Activated CD8-positive, alpha-beta memory T cell treated with anti-CD3 and anti-CD28 coated beads, Interleukin-2, amount 50 U/mL, for 4 hours (primary cell): ENCODE measurements at places on chromosomes 12 and 14.

GRCh38 chr12:38911611-38912010, 6.2 kb upstream of the CPNE8 start:
- DNase-seq = no peak

DNA sequence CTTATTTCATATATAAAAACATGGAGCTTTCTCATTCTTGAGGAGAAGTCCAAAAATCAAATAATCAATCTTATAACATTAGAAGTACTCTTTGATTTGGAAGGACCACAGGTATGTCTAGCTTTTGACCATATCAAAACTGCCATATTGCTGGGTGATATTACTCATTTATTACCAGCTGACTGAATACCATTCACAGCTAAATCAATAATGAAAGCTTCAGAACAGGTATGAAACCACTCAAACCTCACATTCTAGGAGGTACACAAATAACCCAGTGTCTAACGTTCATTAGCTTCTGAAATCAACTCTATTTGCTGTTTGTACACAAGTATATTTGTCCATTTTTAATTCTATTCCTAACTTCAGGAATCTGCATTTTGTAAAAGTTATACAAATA, 16.8 kb upstream of the CCDC91 start:
- no peak for DNase-seq

GRCh38 chr14:88518592-88519512, 36.0 kb downstream of the PTPN21 start:
- DNase-seq = no peak

- no peak for DNase-seq
Measured at GRCh38 chr12:111645433-111645832, 40.3 kb downstream of the BRAP start.

GRCh38 chr12:33639975-33640374, 200.4 kb upstream of the SYT10 start:
- DNase-seq = no peak

- DNase-seq = no peak
Measured at GRCh38 chr12:124026755-124027745, 54.0 kb downstream of the ZNF664 start.

DNA sequence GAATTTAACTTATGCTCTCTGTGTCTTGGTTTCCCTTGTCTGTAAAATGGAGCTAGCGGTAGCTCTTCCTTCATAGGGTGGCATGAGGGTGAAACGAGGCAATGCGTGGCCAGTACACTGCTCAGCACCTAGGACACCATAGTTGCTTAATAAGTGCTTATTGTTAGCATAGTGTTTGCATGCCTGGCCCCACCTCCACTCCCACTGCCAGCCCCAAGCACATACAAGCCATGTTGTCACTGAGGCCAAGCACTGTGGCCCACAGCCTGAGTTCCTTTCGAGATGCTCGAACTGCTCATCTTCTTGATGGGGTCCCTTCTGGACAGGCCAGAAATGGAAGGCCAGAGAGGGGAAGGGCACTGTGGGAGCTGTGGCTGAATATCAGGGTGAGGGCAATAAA, 839 bp downstream of the FICD start:
- no peak for DNase-seq

DNA sequence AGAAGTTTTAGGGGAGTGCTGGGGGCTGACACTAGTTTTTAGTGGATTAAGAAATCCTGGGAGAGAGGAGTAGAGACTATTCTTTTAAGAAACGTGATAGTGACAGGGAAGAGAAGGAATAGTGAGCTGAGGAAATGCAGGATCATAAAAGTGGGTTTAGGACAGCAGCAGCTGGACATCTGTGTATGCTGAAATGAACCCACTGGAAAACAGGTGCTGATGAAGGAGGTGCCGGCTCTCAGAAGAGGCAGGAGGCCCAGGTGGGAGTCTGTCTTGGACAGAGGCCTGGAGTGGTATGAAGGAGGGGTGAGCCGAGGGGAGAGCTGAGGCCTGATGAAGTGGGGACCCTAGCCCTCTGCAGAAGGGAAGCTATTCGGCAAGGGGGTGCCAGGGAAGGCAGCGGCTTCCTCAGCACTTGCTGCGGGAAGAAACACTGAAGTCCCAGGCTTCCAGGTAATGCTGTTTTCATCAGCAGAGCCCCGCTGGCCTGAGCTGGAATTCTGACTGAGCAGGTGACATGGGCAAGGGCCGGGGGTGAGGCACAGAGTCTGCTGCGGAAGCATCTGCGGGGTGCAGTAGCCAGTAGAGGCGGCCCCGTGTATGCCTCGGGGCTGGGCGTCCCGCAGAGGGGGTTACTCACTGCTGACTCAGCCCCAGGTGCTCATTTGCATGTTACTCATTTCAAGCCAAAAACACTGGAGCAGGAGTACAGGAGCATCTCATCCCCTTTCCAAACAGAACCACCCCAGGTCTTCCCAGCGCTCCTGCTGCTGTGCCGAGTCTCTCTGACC, 89.7 kb downstream of the TMCC3 start:
- DNase-seq = no peak

- DNase-seq = no peak
Measured at GRCh38 chr14:24232645-24233537, at the start of gene GMPR2. Gene GMPR2 (plus strand): TSS chr14:24232929. CDS start chr14:24233254, 325 bp downstream.

DNA sequence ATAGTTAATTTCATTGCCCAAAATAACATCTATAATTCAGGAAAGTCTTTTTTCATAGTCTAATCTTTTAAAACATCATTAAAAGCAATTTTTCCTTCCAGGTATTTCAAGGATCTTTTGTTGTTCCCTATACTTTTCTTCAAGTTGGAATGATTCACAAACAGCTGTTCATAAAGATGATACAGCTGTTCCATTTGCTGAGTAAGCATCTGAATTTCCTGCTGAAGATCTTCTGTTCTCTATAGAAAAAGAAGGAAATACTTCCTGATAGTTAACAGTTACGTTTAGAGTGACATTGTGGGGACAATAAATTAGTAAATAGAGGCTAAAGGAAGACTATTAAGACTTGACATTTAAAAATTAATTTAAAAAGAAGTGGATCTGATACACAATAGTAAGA, 30.3 kb upstream of the ESR2 start:
- DNase-seq = no peak

DNA sequence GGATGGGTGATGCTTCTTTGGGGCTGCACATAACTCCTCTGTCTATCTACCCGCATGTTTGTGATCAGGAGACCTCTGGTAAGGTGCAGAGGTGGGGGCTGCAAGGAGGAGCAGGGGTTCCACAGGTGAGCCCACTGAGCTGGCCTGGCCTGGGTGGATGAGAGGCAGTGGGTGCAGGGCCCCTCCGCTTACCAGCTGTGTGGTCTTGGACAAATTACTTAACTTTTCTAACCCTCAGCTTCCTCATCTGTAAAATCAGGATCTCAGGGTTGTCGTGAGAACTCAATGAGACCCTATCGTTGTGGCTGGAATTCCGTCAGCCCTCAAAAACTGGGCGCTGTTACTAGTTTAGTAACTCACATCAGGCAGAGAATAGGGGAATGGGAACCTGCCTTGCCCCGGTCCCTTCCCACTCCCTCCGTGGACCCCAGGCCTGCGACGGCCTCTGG, 7.5 kb downstream of the PTPN6 start:
- no peak for DNase-seq

DNA sequence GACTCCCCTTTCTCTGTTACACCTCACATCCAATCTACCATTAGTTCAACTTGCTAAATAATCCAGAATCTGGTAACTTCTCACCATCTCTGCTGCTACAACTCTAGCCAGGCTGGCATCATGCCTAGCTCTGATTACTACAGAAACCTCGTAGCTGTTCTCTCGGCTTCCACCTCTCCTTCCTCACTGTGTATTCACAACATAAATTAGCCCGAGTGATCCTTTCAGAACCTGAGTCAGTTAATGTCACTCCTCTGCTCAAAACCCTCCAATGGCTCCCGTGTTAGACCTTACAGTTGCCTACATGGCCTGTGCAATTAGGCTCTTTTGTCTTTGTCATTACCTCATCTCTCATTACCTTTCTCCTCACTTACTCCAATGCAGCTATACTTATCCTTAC, 139.4 kb downstream of the PDE3A start:
- DNase-seq = no peak

DNA sequence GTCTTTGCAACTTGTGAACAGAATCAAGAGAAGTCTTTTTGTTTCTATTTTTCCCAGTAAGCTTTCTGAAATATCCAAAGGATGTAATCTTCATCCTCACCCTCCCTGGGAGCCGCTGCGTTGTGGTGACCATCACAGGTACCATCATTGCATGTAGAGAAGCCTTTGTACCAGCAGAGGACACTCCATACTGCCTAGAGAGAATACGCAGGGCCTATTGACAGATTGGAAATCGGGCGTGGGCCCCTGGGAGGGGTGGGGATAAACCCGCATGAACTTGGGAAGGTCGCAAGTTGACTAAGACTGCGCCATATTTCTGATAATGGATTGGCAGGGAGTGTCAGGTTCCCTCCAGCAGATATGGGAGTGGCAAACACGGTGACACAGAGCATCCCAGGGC, 12.7 kb downstream of the KRT1 start:
- no peak for DNase-seq

- no peak for DNase-seq
Measured at GRCh38 chr12:104680491-104680890, 223.7 kb downstream of the CHST11 start.

DNA sequence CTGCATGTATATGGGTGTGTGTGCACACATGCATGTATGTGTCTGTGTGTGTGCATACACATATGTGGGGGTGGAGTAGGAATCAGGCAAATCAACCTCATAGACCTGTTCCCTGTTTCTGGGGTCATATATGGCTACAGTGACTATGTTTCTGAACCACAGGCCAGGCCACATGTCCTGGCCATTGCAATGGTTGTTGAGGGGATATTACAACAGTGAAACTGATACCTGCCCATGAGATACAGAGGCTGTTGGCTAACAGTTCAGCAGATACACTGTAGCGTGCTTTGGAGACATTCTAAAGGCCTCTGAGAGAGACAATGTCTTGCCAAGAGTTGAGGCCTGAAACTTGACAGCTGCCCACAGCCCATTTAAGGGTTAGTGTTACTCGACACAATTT, 47.3 kb upstream of the FOS start:
- DNase-seq = no peak

GRCh38 chr12:65323070-65323469, 44.6 kb downstream of the MSRB3 start:
- no peak for DNase-seq

DNA sequence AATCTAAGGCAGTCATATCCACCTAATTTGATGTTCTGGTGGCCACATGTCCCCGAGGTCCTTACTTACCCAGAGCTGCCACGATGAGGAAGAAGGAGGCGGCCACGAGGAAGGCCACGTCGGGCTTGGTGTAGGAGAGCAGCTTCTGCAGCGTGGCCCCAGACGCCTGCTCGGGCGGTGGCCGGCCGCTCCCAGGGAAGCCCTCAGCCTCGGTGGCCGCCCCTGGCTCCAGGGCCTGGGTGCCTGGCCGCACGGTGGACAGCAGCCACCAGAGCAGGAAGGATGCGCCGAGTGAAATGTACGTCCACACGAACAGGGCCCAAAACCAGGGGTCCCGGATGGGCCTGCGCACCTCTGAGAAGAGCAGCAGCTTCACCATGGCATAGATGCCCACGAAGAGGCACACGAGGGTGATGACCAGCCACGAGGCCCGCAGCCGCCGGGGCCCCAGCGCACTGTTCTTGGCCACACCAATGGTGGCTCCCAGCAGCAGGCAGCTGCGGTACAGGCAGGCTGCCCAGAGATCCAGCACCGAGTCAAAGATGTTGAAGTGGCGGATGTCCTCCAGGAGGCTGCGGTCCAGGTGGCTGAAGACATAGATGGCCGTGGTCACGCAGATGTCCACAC, 6.6 kb downstream of the ABCB9 start:
- DNase-seq = no peak

DNA sequence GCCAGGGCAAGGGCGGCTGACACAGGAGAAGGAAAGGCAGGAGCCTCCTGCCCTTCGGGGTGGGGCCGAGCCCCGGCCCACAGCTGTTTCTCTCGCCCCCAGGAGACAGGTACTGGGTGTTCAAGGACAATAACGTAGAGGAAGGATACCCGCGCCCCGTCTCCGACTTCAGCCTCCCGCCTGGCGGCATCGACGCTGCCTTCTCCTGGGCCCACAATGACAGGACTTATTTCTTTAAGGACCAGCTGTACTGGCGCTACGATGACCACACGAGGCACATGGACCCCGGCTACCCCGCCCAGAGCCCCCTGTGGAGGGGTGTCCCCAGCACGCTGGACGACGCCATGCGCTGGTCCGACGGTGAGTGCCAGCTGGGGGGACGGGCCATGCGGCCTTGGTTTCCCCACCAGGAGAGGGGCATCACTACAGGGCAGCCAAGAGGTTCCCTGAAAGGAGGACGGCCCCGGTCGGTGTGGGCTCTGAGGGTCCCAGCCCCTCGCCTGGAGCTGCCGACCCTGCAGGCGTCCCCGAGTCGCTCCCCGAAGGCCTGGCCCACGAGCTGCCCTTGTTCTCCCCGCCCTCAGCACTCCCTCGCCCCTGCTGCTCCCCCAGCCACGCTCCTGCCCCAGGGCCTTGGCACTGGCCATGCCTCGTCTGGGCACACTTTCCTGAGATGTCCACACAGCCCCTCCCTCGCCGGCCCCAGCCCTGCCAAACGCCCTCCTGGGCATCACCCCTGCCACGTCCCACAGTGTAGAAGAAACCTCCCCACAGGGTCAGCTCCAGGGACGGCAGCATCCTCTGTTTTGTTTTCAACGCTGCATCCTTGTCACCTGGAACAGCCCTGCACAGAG, 21.7 kb downstream of the MMP17 start:
- DNase-seq = no peak

- no peak for DNase-seq
Measured at GRCh38 chr12:49059299-49060171, 1.1 kb downstream of the KMT2D start.

GRCh38 chr12:131371401-131372170, 339.3 kb upstream of the SFSWAP start:
- no peak for DNase-seq

DNA sequence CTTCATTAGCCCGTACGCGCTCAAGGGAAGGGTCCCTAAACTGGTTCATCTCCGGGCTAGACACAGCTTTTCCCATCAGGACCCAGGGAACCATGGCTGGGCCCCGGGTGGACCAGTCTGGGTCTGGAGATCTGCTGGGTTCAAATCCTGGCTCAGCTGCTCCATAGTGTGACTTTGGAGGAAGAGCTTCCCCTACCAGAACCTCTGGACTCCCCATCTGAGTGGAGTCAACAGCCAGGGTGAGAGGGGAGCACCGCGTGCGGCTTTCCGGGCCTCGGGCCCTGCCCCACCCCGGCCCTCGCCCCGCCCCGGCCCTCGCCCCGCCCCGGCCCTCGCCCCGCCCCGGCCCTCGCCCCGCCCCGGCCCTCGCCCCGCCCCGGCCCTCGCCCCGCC, 41.2 kb downstream of the BEGAIN start:
- DNase-seq = no peak
